ENCODE measurements at places on chromosomes 16 and 17.

DNA sequence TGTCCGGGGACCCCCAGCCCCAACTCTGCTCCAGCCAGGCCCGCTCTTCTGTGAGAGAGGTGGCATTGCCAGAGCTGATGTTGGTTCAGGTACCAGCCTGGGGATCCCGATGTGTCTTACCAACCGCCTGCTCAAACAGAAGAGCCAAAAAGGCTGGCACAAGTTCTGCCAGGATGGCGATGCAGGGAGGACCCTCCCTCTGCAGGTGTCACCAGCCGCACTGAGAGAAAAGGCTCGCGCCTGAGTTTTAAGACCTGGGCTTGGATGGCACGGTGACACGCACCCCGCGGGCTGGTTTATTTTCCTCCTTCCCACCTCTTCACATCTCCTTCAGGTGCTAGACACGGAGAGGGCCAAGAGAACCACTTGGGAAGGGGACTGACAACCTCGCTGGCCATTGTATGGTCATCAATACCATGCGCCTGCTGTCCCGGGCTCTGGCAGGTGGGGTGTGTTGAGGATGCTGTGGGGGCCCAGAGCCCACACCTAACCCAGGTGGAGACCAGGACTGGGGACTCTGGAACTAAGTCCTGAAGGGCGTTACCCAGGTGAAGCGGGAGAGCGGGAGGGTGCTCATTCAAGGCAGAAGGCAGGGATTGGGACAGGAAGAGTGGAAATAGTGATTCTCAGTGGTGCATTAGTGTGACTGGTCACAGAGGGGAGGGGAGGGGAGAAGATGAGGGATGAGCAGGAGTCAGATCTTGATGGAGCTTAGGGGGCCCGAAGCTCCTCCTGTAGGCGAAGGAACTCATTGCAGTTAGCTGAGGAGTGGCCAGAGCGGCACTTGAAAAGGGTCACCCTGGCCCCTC, 16.3 kb downstream of the FOXJ1 start:
- DNase-seq: peak; percentile 52

DNA sequence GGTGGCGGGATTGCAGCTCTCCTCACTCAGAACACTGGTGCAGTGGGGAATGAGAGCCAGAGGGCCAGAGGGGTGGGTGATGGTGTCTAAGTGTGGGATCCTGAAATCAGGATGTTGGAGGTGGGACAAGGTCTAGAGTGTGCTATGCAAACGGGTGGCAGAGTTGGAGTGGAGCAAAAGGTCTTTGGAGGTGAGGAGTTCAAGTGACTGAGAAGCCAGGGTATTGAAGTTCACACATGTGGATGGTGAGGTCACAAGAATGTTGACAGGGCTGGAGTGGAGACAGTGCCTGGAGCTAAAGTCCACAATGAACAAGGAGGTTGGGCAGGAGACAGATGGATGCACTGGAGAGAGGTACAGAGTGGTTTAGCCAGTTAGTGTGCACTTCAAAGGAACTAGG, 38.3 kb upstream of the MAP3K14 start:
- DNase-seq: no peak

GRCh38 chr17:78818152-78818846, 22.3 kb downstream of the USP36 start:
- no peak for DNase-seq

DNA sequence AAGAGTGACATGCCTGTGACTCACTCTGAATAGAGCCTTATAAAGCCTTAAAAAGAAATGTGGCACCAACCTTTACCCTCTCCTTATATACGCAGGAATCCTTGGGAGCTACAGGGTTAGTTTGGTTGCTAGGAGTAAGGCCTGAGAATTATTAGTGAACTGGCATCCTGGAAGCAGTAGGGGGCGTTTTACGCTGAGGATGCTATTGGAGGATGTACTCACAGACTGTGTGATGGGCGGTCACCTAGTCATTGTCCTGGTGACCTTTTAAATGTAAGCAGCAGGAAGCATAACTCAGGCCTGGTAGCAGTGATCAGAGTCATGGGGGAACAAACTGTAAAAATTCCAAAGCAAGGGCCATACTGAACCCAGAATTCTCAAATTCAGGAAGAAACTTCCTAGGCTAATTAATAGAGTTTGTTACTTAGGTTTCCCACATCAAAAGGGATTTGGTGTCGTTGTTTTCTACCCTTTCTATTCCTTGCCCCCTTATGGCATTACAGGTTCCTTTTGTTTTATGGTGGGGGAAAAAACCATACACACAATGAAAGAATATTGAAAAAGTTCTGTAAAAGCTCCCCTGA, 153.8 kb downstream of the SNX11 start:
- DNase-seq: peak; percentile 53

GRCh38 chr17:48726916-48727286, 1.6 kb downstream of the HOXB13 start:
- no peak for DNase-seq

DNA sequence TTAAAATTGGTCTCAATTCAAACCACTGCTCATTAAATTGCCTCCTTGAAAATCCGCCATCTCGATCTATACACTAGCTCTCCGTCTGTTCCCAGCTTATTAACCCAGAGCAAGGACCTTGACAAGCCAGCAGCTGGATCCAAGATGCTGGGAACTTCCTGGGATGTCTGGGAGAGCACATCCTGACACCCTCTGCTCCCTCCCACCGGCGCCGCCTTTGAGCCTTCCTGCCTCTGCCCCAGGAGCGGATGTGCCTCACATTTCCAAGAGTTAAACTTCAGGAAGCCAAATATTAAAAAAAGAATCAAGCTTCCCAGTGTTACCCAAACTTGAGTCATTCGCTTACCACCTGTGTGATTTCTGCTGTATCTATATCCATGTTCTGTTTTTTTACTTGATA, 107.9 kb downstream of the HAPSTR1 start:
- no peak for DNase-seq

DNA sequence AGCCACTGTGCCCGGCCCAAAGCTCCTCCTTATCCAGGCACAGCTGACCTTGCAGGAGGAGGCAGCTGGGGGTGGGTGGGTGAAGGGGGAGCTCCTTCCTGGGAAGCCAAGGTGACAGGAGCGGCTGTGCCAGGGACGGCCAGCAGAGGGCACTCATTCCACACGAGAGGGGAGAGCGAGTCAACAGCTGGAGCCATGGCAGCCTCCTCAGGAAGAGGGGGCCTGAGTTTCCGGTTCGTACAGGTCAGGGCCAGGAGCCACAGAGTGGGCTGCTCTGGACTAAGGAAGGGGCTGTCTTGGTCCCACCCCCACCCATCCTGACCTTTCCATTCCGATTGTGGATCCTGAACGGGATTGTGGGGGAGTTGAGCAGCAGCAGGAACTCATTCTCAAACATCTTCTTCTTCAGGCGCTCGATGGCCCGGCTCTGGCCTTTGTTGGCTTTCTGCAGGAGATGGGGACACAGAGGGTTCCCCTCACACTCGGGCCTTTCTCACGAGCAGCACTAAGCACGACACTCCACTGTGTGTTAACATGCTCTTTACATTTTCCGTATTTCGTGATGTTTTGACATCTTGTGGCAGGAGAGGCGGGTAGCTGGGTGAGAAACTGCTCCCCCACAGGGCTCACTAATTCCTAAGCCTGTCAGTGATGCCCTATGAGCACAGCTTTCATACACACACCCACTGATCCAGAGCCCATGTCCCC, 61.6 kb downstream of the TIMM22 start:
- peak; percentile 65 for DNase-seq

- DNase-seq: peak; percentile 81
Measured at GRCh38 chr17:56918916-56919315, 5.1 kb upstream of the TRIM25 start.

GRCh38 chr16:85536073-85536410, 77.1 kb upstream of the GSE1 start:
- peak; percentile 85 for DNase-seq

DNA sequence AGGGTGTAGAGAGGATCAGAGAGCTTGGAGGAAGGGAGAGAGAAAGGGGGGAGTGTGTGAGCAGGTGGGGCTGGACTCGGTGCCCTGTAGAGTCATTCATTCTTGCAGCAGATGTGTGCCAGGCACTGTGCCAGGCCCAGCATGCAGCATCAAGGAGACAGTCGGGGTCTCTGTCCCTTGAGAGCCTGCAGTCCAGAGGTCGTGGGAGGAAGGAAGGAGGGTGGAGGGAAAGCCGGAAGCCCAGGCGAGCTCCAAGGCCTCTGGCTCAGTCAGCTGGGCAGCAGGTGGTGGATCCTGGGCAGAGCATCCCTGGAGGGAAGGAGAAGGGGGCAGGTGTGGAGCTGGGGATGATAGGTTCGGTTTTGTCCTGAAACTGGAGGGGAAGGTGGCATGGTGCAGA, 27.5 kb downstream of the EPN2 start:
- no peak for DNase-seq

DNA sequence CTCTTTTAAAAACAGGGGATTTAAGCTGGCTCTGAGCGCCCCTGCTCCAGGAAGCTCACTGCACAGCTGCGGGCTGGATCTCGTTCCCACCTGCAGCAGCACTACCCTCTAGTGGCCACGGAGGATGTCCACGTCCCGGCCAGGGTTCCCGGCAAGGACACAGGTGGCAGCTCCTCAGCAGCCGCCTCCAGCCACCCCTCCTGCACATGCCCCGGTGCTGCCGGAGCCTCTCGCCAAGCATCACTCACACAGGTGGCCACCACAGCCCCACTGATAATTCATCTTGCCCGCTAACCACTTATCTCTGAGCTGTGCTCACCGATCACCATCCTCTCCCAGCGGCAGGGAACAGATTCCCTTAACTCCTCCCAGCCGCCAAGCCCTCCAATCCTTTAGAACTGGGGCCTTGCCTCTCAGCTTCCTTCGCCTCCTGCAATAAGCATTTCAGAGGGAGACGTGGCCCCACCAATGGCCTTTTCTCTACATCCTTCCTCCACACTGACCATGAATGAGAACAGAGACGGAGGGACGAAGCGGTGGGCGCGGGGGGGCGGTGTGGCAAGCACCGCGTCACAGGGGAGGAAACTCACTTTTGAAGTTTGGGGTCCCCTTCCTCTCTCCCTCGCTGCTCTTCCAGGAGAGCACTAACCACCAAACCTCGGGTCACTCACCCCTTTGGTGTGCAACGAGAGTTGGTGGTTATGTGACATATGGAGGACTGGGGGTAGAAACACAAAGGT, 222.1 kb downstream of the RBFOX3 start:
- peak; percentile 64 for DNase-seq

- no peak for DNase-seq
Measured at GRCh38 chr17:38717139-38717745, 12.2 kb downstream of the MLLT6 start.

GRCh38 chr17:45677770-45678169, 106.3 kb upstream of the CRHR1 start:
- no peak for DNase-seq

- DNase-seq: no peak
Measured at GRCh38 chr17:59377410-59377809, 46.0 kb downstream of the YPEL2 start.
